Activated T-helper 17 cell treated with anti-CD3 and anti-CD28 coated beads, Interleukin-2, amount 50 U/mL, for 72 hours (primary cell): ENCODE measurements at places on chromosomes 6 and 20.

GRCh38 chr6:88650029-88650619, 313.3 kb downstream of the RNGTT start:
- peak; percentile 62 for ATAC-seq

DNA sequence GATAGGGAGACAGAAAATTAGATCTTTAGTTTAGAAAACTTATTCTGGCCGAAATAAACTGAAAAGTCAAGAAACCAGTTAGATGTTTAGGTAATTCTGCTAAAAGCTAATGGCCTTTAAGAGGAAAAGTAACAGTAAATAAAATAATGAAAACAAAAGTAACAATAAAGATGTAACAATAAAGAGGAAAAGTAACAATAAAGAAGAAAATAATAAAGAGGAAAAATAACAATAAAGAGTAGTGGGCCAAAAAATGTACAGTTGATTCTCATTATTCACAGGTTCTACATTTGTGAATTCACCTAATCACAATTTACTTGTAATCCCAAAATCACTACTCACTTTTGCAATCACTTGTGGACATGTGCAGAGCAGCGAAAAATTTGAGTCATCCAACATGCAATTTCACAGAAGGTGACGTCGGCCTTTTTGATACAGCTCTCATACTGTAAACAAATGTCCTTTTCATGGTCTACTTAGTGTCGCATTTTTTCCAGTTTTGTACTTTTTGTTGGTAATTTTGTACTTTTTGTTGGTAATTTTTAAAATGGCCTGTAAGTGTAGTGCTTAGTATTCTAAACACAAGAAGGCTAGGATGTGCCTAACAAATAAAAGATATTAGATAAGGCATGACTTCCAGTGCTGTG, 24.0 kb downstream of the HBS1L start:
- ATAC-seq = peak; percentile 67

- ATAC-seq = no peak
Observed at GRCh38 chr6:121971931-121972335, 427.5 kb upstream of the HSF2 start.

- no peak for ATAC-seq
Observed at GRCh38 chr20:64277571-64278316, 22.2 kb downstream of the PCMTD2 start.

GRCh38 chr6:81451787-81452186, 300.7 kb downstream of the TENT5A start:
- ATAC-seq = peak; percentile 95

DNA sequence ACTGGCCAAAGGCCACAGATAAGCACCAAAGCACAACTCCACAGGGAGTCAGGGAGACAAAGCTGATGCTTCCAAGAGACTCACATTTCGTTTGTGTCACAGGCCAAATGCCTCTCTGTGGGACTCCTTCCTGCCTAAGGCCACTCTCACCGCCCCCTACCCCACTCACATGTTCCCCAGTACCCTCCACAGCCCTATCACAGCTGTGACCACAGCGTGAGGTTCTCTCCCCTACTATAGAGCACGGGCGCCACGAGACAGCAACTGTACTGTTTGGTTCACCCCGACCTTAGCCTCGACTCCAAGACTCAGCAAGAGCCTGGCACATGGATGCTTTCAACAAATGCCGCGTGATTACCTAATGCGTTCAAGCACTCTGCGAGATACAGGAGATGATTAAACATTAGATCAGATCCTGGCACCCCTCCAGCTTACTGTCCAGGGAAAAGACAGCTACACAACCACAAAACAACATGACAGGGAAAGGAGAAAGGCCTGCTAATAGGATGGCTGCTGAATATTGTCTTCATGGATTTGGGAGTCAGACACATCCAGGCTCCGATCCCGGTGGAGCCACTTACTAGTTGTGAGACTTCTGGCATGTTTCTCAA, 105.5 kb downstream of the AGPAT4 start:
- ATAC-seq = no peak

DNA sequence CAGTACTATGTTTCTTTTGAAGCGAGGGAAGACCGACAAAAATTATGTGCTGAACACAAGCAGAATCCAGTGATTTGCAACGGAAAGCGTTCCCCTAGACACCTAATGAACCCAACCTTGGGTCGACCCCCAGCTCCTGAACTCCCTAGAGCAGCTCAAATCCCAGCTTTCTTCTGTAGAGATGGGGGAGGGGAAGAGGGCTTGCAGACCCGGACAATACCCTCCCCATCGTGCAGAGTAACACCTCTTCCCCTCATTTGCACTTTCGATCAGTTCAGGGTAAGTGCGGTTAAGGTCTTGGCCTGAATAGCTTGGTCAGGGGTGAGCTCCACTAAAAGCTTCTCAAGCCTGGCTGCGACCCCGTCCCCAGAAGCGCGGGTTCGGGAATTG, 404 bp downstream of the CEP162 start:
- no peak for ATAC-seq

DNA sequence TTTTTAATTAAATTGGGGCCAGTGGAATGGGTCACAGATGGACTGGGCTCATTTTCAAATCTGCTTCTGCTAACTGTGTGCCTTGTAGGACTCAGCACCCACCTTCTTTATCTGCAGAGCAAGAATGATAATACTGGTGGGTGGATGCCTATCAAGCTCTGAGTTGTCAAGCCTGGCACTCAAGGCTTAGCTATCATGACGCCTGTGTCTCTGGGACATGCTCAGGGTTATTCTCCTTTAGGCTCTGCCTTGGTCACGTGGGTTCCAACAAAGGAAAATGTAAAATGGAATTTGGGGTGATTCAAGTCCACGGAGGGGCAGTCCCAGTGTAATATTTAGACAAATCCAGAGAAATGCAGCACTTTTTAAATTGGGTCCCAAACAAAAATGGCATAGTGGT, 202.3 kb downstream of the TSHZ2 start:
- no peak for ATAC-seq

DNA sequence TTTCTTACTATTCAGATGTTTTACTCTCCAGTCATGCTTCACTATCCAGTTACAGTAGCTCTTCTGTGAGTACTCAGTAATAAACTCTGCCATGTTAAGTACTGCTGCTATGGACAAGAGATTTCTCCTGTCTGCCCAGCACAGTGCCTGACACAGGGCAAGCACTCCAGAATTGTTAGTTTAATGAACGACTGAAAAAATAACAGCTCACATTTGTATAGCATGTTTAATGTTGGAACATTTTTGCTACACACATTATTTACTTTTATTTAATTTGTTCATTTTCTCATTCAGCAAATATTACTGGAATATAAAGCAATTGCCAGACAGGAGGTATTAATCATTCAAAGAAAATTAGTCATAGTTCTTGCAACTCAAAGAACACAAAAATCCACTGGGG, 142.6 kb upstream of the HMGN3 start:
- no peak for ATAC-seq

GRCh38 chr6:33571637-33572316, 8.3 kb downstream of the BAK1 start:
- ATAC-seq = no peak

- ATAC-seq = no peak
Observed at GRCh38 chr6:39301606-39302005, 12.6 kb downstream of the KCNK17 start.

DNA sequence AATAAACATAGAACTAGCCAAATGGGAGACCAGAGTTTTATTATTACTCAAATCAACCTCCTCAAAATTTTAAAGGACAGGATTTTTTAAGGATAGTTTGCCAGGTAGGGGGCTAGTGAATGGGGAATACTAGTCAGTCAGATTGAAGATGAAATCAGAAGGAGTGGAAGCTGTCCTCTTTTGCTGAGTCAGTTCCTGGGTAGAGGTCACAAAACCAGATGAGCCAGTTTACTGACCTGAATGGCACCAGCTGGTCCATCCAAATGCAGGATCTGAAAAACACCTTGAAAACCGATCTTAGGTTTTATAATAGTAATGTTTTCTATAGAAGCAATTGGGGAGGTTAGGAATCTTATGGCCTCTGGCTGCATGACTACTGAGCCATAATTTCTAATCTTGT, 558.2 kb downstream of the PKHD1 start:
- no peak for ATAC-seq

DNA sequence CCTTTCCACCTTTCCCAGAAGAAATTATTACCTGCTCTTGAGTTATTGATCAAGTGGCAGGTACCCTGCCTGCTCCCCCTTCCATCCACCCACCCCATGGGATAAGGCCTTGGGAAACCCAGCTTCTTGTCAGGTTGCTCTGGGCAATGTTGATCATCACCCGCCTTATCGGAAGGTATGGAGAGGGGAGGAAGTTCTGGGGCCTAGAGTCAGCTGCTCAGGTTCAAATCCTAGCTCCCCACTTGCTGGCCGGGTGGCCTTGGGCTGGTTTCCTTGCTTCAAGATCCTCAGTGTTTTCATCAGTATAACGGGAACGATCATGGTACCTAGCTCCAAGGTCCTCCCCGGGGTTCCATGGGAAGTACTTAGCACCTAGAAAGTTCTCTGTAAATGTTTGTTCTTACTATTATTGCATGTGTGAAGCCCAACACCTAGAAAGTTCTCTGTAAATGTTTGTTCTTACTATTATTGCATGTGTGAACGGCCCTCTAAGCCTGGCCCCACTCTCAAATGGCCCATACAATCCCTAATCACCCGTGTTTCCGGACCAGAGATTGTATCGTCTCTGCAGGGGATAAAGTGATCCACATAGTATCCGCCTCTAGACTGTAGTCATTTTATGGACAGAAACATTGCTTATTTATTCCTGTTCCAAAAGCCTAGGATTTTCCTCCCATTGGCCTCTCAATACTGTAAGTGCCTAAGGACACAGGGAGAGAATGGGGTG, 1.1 kb upstream of the PREX1 start:
- ATAC-seq = no peak

- ATAC-seq = peak; percentile 81
Observed at GRCh38 chr20:36969478-36970186, 18.1 kb upstream of the SAMHD1 start.

DNA sequence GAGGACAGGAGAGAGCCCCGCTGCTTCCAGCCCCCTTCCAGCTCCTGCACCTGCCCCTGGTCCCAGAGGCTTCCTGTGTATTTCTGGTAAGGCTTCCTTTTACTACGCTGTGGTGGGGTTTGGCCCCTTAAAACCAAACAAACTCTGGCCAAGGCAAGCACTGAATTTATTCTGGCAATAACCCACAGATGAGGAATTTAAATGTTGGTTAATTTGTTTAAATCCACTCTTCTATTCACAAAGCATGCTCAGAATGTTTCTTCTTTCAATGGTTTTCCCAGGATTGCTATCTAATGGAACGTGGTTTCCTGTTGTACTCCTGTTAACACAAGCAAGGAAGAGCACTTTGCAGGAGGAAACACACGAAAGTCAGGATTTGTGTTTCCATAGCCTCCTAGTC, 236.5 kb upstream of the FOXQ1 start:
- no peak for ATAC-seq

DNA sequence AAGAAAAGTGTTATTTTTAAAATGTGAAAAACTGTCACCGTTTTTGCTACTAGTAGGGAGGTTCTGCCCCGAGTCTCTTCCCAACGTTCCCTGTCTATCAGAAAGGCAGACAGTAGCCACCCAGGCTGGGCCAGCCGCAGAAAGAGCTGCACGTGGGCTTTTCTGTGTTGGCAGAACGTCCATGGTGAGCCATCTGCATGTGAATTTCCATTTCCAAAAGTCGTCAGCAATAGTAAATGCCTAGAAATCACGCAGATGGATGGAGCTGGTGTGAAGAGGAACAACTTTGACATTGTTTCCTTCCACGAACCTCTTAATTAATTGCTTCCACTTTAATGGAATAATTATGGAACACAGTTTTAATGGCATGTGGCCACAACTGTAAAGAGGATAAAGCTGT, 97.5 kb downstream of the FAM120B start:
- no peak for ATAC-seq

GRCh38 chr6:34696189-34696738, 303 bp downstream of the ILRUN start:
- peak; percentile 69 for ATAC-seq

DNA sequence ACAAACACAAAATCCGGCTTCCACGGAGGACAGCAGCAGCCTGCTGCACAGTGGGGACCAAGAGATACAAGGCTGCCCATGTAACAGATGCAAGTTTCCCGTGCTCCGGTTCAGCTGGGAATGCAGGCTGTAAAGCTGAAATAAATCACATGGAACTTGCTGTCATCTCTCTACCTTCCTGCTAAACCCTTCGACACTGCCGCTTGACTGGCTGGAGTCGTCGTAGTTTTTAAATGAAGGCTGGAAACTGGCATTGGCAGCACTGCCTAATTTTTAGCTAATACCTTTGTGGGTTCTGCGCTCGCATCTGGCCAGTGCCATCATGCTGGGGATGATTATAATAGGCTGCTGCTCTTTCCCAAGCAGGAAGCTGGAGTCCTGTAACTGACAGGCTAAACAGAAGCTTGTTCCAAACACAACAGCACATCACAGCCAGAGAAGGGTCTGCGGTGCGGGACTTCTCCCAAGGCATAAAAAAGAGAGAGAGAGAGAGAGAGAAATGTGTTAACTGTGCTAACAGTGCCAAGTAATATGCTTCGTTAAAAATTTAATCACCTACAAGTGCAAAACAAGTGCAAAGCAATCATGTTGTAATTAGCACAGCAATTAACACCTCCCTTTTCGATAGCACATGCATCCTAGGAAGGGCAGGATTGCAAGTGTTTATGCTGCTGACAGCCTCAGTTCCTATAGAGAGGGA, 146.1 kb downstream of the TFAP2A start:
- no peak for ATAC-seq

DNA sequence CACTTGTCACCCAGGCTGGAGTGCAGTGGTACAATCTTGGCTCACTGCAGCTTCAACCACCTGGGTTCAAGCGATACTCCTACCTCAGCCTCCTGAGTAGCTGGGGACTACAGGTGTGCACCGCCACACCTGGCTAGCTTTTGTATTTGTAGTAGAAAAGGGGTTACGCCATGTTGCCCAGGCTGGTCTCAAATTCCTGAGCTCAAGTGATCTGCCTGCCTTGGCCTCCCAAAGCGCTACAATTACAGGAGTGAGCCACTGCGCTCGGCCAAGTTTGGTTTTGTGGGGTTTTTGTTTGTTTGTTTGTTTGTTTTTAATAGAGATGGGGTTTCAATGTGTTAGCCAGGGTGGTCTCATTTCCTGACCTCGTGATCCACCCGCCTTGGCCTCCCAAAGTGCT, 12.3 kb downstream of the LOC128125822 start:
- no peak for ATAC-seq

- ATAC-seq = no peak
Observed at GRCh38 chr6:153328194-153328593, 197.1 kb upstream of the RGS17 start.

DNA sequence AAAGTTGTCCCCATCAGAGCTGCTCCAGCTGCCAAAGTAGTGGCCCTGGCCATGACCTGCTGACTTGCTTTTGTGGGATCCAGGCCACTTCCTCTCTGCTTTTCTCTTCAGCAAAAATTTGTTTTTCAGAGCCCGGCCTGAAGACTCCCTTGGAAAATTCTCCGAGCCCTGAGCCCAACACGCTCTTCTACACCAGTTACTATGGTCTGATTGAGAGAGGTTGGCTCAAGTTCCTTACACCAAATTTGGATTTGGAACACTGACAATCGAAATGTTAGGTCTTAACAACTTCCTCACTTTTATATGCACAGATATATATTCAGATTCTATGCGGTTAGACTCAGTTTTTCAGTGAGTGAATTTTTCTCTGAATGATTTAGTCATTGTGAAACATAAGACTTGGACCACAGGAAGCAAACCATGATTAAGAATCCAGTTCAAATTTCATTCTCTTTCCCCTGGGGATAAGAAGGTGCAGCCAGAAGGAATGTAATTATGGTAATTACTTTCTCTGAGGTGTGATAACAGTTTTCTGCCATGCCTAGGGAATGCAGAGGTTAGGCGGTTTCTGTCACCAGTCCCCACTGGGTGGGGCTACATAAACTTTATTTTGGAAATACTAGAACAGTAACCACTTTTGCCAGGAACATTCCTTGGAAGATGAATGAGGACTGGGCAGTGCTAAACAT, 365.2 kb downstream of the SYNE1 start:
- peak; percentile 91 for ATAC-seq

- ATAC-seq = peak; percentile 58
Observed at GRCh38 chr6:12483712-12484111, 193.6 kb downstream of the EDN1 start.
